Activated effector memory CD4-positive, alpha-beta T cell treated with Interleukin-2 at 50 U/mL for 16 hours (primary cell): ENCODE measurements at places on chromosomes 2 and 18.

- DNase-seq: no peak
These were observed 403 bp downstream of the MAP2 start for GRCh38 chr2:209424199-209424701.

- no peak for DNase-seq
These were observed 51.7 kb upstream of the SATB2 start for GRCh38 chr2:199509403-199509802.

GRCh38 chr2:75609334-75609689 lies 37.3 kb upstream of the MRPL19 start:
- no peak for DNase-seq

- DNase-seq: no peak
These were observed 73.7 kb upstream of the DNAJC10 start for GRCh38 chr2:182642328-182642727.

GRCh38 chr2:120759543-120760331 lies 24.1 kb downstream of the GLI2 start:
- no peak for DNase-seq
